ENCODE measurements at places on chromosomes 1 and 21. TPM values are rescaled to one million over a fixed set of nuclear protein-coding genes. Genes with fewer than 3 reads are reported as not detected.

The CCDC17 gene
- total RNA-seq = 5.9 TPM

The SLC44A5 gene
- total RNA-seq = not detected

The FCER1G gene
- total RNA-seq = 1.8 TPM

DNA sequence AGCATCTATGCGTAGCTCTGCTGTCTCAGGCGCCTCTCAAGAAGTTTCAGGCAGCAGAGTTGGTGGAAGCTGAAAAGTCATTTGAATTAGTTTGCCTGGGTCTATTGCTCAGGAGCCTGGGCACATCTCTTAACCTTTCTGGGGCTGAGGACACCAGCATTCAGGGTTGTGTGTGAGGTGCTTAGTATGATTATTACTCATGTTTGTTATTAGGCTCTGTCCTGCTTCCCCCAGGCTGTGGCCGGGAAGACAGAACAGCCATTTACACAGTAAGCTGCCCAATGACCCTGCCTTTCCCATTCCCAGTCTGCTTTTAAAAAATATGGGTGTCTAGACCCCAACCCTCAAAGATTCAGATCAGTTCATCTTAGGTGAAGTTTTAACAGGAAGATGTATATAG lies 53.9 kb upstream of the CACNA1E start:
- DNase-seq = no peak

DNA sequence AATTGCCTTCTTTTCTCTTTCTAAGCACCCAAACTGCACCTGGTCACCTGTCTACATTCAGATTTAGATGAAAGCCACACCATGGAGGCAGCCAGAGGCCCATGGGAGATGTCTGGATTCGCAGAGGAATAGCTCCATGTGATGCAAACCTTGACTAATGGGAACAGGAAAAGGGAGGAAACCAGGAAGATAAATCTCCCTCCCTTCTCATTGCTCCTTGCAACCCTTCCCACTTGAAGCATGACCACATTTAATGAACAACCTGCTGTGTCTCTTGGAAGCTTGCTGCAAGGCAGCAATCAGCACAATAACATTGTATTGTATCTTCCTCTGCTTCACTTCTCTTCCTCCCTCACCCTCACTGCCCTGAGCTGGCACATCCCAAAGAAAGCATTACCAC lies 42.6 kb upstream of the KLF17 start:
- DNase-seq = no peak

The S100A7A gene
- total RNA-seq = not detected

DNA sequence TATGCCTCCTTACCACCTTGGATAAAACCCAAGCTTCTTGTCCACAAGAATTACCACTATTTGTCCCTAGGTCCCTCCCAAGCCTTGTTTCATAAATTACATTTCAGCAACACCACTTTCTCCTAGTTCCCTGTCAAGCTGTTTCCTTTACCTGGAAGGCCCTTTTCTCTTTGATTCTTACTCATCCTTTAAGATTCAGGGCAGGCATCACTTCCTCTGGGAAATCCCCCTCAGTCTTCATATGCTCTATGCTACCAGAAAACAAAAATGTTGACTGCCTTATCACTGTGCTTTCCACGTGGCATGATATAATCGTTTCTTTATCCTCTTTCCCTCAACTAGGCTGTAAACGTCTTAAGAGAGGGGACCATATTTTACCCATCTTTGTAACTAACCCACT lies 102.7 kb downstream of the LYST start:
- peak; percentile 23 for DNase-seq

The HJV gene
- total RNA-seq = not detected

DNA sequence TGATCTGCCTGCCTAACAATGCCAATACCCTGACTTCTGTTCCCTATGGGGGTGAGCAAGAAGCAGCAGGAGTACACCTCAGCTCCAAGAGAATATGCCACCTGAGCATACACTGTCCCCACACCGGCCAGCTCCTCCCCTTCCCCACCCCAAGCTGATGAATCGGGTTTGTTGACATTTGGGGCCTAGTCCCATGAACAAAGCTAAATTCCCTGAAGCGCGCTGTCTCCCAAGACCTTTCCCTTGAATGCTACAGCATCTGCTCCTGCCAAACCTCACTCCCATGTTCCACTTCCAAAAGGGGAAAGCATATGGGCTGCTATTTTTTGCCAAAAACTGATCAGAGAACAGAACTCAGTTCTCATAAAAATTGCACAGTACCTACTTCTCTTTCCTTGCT lies 220.4 kb upstream of the CAMK1G start:
- DNase-seq = no peak

The SPATA45 gene
- total RNA-seq = not detected

- DNase-seq = no peak
Observed at GRCh38 chr1:164576291-164577271, 17.6 kb downstream of the PBX1 start.

- peak; percentile 47 for DNase-seq
Observed at GRCh38 chr1:228037401-228038386, 30.9 kb downstream of the WNT3A start.

GRCh38 chr21:44916965-44917364 lies 3.7 kb downstream of the ITGB2 start:
- DNase-seq = no peak

DNA sequence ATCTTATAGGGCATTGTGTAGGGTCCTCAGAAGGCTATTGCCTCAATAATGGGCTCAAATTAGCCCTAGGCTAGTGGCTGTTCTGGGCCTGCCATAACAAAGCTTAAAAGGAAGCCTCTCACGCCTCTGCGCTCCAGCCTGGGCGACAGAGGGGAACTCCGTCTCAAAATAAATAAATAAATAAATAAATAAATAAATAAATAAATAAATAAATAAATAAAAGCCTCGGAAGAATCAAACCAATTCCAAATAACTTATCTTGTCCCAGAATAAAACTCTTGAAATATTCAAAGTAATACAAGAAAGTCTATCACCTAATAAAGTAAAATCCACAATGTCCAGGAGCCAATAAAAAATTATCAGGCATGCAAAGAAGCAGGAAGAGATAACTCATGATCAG lies 14.4 kb upstream of the ALDH9A1 start:
- no peak for DNase-seq

The OR2T33 gene
- total RNA-seq = not detected

GRCh38 chr1:199172171-199173124 lies 533.6 kb downstream of the PTPRC start:
- DNase-seq = no peak

The C8B gene
- total RNA-seq = not detected

The TTLL7 gene
- total RNA-seq = 5.0 TPM

GRCh38 chr1:107879346-107879745 lies 85.6 kb downstream of the VAV3 start:
- no peak for DNase-seq

DNA sequence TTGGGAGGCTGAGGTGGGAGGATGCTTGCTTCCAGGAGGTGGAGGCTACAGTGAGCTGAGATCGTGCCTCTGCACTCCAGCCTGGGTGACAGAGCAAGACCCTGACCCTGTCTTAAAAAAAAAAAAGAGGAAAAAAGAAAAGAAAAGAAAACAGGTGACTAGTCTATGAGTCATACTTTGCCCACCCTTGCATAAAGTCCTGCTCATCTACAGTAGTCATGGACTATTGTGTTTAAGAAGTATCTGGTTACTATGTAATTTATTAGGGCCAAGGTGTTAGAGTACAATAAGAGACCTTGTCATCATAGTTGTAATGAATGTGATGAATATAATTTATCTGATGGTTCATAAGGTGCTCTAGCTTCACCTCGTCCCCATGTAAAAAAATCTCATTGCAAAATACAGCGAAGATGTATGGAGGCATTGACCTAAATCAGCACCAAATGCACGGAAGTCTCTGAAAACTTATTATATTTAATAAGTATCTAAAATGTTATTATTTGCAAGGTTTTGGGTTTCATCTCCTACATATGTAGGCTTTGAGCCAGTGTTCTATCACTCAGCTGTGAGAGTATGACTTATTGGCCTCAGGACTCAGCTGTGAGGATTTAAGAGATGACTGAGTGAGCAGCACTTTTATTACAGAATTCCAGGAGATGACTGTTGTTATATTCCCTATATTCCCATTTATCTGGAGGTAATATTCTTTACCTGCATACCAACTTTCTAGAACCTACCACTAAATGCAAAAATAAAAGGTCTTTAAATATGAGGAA lies 19.9 kb upstream of the KCNJ6 start:
- DNase-seq = no peak

DNA sequence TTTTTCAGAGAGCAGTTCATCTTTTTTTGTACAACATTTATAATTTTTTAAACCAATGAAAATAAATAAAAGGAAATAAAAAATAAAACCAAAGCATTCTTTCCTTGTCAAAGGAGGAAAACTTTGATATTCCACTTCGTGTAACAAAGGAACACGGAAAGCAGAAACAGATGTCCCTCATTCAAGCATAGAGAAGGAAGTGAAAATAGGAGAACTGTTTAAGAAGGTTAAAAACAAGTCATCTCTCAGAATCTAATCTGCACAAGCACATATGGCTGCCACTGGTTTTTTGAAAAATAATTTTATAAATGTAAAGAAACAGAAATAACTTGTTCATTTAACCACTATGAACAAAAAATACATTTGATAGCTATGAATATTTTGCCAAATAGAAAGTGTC lies 35.9 kb upstream of the ZNF644 start:
- no peak for DNase-seq

- DNase-seq = peak; percentile 70
Observed at GRCh38 chr1:112706505-112707220, at the start of gene RHOC. TSS of gene RHOC (minus strand) at chr1:112707127. CDS start at chr1:112703799, 3,328 bp downstream.

DNA sequence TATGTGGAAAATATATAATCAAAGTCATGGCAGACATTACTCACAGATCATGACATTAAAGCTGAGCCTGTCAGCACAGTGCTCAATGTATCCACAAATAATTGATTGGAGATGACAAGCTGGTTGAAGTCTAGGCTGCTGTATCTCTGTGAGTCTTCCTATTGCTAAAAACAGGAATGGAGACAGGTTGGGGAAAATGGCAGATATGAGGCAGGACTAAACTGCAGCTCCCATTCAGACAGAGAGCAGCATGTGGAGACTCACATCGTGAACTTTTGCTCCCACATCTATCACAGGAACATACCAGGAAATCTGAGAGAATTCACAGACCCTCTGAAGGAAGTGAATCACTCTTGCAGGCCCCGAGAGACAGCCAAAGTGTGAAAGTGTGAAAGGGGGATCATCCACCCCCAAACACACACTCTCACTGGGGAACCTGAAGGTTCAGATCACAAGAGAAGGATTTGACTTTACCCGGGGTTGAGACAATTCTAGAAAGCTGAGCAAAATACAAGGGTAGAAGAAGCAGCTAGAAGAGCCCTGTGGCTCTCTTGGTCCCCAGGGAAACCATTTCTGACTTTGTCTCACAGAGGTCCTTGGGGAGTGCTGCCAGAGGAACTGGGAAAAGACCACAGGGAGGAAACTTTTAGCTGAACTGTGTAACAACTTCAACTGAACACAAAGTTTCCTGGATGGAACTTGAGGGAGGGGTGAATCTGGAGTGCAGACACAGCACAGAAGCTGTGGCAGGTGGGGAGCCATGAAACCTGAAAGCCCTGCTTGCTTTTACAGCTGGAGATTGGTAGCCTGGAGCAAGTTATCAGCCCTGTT lies 173.4 kb downstream of the S1PR1 start:
- DNase-seq = peak; percentile 6

DNA sequence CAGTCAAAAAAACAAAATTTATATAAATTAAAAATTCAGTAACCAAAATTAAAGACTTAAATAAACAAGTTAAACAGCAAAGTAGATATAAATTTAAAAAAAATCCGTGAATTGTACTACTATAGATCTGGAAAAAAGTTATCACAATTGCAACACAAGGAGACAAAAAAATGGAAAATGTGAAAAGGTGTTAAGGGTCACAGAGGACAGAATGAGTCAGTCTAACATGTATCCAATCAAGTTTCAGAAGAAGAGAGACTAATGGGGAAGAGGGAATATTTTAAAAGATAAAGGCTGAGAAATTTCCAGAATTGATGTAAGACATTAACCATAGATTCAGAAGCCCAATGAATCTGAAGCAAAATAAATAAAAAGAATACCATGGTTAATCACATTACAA lies 46.0 kb downstream of the USP24 start:
- DNase-seq = no peak

The SDHB gene
- total RNA-seq = 101 TPM

DNA sequence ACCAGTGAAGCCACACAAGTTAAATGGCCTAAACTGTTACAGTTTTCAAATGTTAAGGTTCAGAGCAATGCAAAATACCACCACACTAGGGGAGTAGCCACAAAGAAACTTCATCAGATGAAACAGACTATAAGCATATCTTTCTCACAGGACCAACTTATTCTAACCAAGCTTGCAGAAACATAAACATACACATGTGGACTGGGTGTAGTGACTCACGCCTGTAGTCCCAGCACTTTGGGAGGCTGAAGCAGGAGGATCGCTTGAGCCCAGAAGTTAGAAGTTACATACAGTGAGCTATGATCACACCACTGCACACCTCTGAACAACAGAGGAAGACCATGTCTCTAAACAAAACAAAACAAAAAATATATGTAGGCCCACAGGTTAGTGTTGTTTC lies 17.3 kb downstream of the WDR47 start:
- DNase-seq = no peak

GRCh38 chr1:43875331-43875730 lies 58.3 kb upstream of the ARTN start:
- no peak for DNase-seq

DNA sequence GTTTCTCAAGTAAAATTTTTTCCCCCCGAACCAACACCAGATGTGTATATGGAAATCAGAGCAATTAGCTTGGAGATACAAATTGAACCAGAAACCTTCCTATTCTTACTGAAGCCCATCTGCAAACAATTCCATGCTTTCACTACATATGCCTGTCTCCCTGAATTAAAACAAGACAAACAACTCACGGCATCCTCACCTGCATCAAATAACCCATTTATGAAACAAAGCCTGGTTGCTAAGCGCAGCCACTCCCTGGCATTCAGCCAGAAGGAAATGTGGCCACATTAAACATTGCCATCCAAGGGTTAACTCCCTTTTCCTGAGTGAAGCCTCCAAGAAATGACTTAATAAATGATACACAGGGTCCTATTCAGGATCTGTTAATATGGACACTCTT lies 55.3 kb downstream of the APP start:
- DNase-seq = no peak

- no peak for DNase-seq
Observed at GRCh38 chr1:167777269-167777650, 55.5 kb downstream of the MPZL1 start.

GRCh38 chr1:234322979-234323378 lies 50.3 kb upstream of the COA6 start:
- peak; percentile 68 for DNase-seq

DNA sequence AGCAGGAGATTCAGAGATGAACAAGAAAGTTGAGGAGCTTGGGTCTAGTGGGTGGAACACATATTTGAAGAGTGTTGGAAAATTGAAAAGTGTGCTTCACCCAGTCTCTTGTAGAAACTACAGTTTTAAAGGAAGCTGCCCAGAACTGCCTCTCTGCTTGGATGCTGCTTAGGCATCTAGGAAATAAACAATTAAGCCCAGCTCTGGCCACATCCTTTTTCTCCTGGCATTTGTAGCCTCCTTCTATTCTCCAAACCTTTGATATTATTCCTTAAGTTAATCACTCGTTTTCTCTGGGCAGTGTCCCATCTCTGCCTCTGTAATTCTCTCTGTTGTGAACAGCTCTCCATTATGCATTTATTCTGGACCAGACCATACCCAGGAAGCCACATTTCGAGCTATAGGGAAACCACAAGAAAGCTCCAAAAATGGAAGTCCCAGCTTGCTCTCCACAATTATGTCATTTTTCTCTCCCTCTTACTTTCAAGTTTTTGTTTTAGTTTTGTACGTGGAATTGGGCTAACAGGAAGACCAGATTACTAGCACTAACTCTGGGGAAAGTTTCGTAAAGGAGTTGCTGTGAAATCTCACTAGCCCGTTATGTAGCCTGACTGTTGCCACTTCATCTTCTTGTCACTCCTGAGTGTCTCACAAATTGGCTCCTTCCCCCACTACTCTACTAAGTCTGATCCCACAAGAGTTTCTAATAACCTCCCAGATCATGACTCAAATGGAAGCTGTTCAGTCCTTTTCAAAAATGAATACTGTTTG lies 102.2 kb downstream of the NTMT2 start:
- no peak for DNase-seq

Data from activated T-cell treated with anti-CD3 and anti-CD28 coated beads, Interleukin-2, amount 50 U/mL, for 72 hours (primary cell).